RPMI7951 (cell line): ENCODE measurements at places on chromosomes 4 and X. TPM values are rescaled to one million over a fixed set of nuclear protein-coding genes. Genes with fewer than 3 reads are reported as not detected.

- DNase-seq = no peak
Observed at GRCh38 chr4:874056-874455, 48.1 kb upstream of the CPLX1 start.

DNA sequence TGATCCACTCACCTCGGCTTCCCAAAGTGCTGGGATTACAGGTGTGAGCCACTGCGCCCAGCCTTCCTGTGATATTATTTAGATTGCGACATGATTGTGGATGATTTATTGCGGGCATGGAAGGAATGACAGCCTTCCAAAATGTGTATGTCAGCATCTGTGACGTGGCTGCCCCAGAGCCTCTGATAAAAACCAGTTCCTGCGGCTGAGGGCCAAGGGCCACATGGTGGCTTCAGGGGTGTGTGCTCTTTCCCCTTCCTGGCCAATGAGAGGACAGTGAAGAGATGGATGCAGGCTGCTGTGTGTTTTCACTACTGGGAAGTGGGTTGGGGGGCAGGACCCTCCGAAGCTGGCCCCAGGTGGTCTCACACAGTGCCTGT, 57.4 kb upstream of the HGFAC start:
- DNase-seq = no peak

GRCh38 chr4:150262611-150263010, 184.4 kb downstream of the DCLK2 start:
- no peak for DNase-seq

GRCh38 chr4:150799207-150799606, 215.9 kb downstream of the LRBA start:
- no peak for DNase-seq

DNA sequence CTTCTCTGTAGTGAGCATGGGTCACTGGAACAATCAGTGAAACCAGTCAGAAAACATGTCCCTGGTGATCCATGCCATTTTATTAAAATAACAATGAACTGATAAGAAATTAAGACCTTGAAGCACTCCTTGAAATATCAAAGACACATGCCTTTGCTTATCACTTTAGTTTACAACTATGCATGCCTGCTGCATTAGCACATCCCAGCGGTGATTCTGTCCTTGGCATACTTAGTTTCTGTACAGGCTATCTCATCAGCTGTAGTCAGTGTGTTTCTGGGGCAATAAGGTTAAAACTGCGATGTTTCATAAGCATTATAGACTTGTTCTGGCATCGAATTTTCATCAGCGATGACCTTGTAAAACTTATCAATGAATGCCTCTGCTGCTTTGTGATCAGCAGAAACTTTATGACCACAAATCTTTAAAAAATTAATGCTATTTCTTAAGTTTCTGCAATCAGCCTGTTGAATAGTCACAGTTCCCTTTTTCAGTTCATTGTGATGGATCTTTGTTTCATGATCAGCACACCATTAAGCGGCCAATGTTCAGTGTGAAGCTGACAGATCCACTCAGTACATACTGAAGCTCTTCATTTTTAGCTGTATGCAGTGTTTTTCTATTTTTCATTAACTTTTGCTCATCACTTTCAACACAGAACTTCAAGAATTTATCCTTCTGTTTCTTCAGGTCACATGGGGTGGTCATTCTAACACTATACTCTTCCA, 150.5 kb downstream of the RNF150 start:
- no peak for DNase-seq

DNA sequence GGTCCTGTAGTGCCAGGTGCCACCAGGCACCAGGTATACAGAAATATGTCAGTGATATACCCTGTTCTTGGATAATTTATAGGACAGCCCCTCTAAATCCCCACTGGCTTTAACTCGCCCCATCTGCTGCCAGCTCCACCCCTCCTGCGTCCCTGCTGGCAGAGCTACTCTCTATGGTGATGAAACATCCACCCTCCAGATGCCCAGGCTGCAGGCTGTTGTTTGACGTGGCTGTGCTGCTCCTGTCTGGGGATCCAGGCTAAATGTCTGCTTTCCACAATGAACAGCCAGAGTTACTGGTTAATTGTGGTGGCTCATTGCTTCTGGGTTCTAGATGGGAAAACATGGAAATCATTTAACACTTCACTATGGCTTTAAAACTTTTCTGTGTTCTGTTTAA, 12.9 kb downstream of the NHSL2 start:
- no peak for DNase-seq

DNA sequence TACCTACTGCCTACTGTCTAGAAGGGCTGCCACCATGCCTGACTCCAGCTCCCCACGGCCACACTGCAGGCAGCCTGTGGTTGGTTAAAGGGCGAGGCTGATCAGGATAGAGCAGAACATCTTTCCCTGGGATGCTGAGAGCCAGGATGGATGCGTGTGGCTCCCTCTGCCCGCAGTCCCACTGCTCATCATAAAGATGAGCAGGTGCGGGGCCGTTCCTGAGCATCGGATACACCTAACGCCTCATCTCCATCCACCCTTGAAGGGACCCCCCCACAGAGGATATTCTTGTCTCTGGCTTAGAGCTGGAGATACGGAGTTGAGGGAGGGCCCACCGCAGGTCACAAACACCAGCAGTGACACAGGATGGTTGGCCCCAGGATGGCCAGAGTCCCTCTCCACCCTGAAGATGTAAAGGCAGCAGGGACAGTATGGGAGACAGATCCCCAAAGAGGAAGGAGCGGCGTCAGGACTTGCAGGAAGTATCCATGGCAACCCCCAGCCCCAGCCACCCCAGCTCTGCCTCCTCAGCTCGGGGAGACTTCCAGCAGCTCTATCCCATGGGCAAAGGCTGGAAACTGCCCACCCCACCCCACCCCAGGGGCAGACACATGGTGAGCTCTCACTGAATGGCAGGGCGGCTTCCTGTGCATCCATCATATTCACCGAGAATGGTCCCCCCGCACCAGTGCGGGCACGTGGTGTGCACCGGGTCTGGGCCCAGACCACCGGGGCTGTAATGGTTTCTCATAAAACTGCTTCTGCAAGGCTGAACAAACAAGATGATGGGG, 19.3 kb downstream of the PPP2R2C start:
- DNase-seq = no peak

DNA sequence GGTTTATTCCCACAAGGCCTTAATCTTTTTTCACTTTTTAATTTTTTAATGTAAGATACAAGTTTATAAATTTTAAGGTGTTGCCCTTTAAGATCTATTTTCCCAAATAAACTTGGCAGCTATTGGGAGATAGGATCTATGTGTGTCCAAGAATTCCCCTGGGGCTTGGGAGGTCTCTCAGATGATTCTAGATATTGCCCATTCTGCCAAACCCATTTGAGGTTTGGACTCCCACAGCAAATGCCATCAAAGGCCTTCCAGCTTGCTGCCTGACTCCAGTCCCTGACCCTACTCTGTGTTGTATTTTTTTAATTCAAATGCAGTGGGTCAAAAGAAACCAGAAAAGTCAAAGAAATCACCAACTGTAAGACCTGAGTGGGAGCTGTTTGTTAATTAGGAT, 120.0 kb upstream of the CHRDL1 start:
- DNase-seq = peak; percentile 85

DNA sequence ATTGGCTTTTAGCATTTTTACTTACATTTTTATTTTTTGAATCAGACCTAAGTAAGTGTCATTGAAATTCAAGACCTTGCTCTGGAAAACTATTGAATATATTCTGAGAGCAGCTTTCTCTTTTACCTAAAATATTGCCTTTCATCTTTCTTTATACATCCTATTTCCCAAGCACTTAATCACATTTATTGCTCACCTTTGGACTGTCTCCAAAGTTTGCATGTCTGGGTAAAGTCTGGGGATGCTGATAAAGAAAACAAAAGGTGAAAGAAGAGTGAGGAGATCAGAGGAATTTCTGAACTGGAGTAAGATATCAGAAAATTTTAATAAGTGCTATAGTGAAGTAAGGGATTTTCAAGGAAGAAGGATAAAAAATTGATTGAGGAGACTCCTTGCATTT, 308.5 kb upstream of the AADAT start:
- DNase-seq = no peak

DNA sequence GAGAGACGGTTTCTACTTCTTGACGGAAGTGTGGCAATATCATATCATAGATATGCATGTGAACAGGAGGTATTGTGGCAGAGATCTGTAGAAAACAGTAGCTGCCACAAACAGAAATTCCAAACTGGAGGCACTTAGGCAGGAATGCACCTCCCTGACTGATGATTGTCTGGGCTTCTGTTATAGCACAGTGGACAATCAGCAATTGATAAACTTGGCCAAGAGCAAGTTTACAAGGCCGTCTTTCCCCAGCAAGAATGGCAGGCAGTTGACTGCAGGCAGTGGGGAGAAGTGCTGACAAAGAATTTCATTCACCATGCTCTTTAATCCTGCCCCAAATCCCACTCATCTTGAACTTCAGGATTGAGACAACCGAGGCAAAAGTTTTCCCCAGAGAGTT, 114.4 kb upstream of the STOX2 start:
- DNase-seq = no peak

GRCh38 chrX:95059909-95060308, 1385.9 kb downstream of the FAM133A start:
- no peak for DNase-seq

- no peak for DNase-seq
Observed at GRCh38 chr4:70556856-70557255, 35.2 kb upstream of the AMBN start.

- no peak for DNase-seq
Observed at GRCh38 chr4:85531560-85532341, 56.8 kb downstream of the ARHGAP24 start.

DNA sequence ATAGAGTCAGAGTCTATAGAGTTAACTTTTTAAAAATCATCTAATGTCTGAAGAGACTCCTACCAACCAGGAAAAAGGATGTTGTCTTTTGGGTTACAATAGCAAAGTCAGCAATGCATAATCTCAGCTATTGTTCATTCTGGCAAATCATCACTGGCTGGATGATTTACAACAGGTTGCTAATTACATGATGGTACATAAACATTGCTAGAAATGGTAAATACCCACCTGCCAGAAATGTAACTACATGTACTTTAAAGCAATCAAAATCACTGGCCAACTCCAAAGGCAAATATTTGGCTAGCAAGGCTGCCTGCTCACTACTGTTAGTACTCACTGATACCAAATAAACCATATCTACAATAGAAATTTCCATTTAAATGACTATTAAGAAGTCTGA, 91.1 kb downstream of the PPP3CA start:
- DNase-seq = no peak

GRCh38 chrX:48456628-48457331, 13.3 kb downstream of the SLC38A5 start:
- no peak for DNase-seq

DNA sequence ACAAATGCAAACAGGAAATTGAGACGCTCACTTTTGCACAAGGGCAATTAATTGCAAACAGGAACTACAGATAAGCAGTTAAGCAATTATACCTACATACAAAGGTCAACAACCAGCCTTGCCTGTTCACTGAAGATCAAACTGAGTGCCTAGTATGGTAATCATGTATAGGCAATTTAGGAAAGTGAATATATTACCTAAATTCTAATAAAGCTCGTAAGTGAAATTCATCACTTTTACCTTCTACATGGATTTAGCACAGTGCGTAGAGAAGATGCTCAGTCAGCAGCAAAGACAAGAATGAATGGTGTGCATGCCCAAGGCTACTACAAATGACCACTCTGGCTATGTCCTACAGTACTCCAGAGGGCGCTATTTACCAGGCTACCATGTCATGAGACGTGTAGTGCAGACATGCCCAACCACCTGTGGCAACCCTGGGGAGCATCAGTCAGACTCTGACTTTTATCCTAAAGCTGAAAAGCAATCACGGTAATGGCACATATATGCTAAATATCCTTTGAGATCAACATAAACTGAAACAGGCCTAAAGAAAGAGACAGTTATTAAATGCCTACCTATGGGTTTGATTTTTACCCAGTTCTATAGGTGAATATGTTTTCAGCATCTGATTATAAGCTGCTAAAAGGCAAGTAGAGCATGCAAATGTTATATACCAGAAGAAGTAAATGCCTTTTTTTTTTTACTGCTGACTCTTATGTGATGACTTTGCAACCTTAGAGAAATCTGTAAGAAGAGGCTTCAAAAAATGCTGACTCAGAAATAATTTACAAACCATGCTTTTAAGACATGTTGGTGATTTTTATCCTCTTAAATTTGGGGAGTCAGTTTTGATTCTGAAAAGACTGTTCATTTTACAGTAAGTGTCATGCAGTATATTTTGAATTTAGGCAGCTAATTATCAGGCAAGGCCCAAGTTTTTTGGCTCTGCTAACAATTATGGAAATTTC, 178.0 kb downstream of the PPP3CA start:
- DNase-seq = peak; percentile 62

DNA sequence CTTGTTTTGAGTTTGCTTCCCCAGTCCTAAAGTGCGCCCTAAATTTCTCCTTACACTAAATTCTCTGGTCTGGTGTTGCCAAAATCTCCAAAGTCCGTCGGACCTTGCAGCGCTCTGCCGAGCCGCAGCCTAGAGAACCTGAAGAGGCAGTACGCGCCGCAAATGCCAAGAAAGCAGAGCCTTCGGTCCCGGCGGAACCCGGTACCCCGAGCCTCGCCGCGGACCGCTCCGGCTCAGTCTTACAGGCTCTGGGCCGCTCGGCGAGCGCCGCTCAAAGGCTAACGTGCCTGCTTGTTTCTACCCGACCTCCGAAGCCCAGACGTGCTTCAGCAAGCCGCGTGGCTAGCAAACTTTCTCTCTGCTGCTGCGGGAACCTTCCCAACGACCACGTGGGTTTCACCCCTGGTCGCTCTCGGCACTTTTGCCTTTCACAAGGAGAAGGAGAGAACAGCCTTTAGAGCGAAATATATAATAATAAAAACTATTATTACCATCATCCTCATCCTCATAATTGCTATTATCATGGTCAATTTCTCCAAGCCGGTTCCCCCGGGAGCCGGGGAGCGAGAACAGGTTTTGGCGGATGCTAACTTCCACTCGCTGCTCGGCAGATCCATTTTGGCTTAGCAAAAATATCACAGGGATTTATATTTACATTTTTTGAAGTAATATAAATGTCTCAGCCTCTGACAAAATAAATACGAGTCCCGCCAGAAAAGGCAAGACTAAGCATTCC, 2.2 kb upstream of the HTR2C start:
- no peak for DNase-seq

DNA sequence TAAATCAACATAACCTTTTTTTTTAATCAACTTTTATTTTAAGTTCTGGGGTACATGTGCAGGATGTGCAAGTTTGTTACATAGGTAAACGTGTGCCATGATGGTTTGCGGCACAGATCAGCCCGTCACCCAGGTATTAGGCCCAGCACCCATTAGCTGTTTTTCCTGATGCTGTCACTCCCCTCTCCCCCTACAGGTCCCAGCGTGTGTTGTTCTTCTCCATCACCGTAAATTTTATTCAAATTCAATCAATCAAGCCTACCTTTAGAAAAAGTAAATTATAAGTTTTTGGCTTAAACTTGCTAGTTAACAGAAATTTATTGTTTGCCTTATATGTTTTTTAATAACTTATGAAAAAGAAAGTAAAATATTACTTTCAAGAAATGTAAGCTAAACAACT, 25.9 kb downstream of the TIGD2 start:
- no peak for DNase-seq

GRCh38 chr4:186900232-186900900, 176.7 kb upstream of the FAT1 start:
- DNase-seq = peak; percentile 74

ANKRD37 gene
- 23.3 and 38.2 TPM in 2 replicates for total RNA-seq

GPRASP3 gene
- total RNA-seq = 1.2 and 1.3 TPM in 2 replicates

MAOB gene
- not detected in 2 replicates for total RNA-seq

HSD17B13 gene
- 0.49 TPM in 1 of 2 replicates, not detected in the other for total RNA-seq

C4orf50 gene
- not detected in 2 replicates for total RNA-seq
